HAP-1 (cell line): ENCODE measurements at places on chromosomes 4 and X.

GRCh38 chrX:46693149-46693548 lies 65.8 kb downstream of the SLC9A7 start:
- no peak for DNase-seq

DNA sequence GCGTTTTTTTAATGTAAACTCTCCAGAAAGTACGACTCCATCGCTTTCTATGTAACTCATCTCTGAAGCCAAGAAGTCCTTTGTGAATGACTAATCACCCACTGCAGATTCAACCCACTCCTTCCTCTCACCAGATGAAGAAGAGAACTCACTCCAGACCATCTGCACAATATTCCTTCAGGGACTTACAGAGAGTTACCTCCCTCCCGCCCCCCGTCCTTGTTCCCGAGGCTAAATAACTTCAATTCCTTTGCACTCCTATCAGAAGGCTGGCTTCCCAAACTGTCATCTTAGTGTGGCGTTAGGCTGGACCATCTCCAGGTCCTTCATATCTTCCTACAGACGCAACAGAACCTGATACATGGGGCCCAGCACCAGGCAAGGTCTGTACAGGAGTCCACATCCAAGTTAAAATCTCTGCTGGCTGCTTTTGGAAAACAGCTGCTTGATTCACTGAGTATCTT lies 82.4 kb downstream of the AFAP1 start:
- DNase-seq, result no peak

DNA sequence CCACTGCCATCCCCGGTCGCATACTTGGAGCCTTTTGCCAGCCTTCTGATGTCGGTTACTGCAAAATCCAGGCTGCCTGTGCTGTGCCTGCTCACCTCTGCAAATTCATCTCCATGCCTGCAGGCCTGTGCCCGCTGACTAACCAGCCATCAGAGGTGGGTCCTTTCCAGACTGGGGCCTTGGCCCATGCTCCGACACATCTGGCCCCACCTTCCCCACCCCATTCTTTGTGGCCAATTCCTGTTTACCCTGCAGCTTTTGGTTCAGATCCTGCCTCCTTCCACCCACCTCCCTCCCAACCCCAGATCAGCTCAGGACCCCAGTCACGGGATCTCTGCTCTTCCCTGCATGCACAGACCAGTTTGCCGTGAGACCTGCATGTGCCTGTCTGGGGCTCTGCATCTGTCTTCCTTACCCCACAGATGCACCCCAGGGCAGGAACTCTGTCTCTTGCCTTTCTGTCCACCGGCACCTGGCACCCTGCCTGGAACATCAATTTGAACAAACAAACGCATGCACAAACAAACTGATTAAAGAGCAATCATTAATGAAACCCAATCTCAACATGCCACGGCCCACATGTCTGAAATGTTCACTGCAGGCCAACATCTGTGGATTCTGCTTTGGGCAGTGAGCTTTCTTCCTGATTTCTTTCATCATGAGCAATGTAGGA lies 112.8 kb upstream of the PSAPL1 start:
- DNase-seq, result no peak

- DNase-seq, result no peak
Measured at GRCh38 chr4:133596459-133596858, 447.4 kb downstream of the PCDH10 start.

DNA sequence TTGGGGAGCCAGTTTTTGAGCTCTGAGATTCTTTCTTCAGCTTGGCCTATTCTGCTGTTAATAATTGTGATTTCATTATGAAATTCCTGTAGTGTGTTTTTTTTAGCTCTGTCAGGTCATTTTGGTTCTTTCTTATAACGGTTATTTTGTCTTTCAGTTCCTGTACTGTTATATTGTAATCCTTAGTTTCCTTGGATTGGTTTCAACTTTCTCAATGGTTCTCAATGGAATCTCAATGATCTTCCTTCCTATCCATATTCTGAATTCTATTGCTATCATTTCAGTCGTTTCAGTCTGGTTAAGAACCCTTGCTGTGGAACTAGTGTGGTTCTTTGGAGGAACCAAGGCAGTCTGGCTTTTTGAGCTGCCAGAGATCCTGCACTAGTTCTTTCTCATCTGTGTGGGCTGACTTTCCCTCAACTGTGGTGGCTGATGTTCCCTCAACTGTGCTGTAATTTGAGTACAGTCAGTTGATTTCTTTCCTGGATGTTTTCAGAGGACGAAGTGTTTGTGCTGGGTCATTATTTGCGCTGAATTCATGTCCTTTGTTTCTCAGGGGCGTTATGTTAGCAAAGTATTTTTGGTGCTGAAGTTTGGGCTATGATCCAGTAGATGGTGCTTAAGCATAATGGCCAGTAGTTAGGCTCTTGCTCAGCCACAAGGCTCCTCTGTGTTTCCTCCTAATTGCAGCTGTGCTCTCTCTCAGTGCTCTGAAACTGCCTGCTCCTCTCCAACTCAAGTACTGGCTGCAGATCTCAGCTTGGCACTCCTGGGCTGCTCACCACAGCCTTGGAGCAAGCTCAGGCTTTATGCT lies 27.5 kb downstream of the ENPEP start:
- DNase-seq, result no peak

- DNase-seq, result no peak
Measured at GRCh38 chr4:33255507-33255906, 2535.3 kb downstream of the PCDH7 start.

GRCh38 chr4:185205697-185206342 lies 2.0 kb upstream of the CFAP97 start:
- no peak for DNase-seq

GRCh38 chrX:124641737-124642491 lies 295.6 kb downstream of the SH2D1A start:
- no peak for DNase-seq
